ENCODE measurements at places on chromosomes 13 and 19.
A peak's percentile ranks its signal among the peaks of the same experiment; 100 is the strongest.

- DNase-seq = no peak
Observed at GRCh38 chr19:16349551-16350152, 25.0 kb downstream of the KLF2 start.

DNA sequence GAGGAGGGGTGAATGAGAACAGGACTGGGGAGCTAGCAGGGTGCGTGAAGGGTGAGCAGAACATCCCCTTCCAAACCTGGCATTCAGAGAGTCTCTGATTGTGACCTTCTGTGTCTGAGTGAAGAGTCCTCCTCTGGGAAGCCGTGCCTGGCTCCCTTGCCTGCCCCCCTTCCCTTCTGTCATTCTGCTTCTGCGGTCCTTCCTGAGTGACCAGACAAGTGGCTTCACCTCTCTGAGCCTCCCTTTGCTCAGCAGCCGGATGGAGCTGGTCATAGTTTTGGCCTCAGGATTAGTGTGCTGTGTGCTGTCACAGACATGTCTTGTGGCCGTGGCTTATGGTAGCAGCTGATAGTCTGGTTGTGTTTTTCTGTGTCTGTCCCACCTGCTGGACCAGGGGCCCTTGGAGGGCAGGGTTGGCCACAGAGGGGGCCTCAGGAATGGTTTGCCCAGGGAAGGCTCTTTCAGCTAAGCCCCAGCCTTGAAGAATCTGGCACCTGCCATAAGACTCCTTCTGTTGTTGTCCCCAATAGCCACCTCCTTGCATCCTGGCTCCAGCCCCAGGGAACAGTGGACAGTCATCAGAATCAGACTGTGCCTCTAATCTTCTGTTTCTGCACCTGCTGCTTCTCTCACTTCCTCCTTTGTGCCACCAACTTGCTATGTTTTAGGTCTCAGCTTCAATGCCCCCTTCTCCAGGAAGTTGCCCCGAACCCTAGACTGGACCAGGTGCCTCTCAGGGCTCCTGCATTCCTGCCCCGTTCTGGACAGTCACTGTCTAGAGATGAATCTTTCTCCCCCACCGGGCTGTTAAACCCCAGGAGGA, 5.9 kb downstream of the CLPTM1 start:
- DNase-seq = no peak

GRCh38 chr19:1251330-1252220, 3.2 kb downstream of the MIDN start:
- peak; percentile 67 for DNase-seq

DNA sequence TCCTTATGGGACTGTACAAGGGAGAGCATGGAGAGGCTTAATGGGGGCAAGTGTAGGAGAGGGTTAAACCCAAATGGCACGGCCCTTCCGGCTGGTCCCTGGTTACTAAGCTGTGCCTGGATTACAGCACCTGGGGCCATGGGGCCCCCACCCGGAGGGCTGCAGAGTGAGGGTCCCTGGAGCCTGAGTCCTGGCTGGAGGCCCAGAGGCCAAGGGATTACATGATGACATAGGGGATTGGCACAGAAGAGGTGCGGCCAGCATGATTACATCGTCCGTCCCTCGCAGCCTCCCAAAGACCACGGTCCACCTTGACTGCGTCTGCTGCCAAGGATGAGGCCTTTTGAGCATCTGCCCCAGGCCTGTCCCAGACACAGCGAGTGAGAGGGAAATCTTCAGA, 149.4 kb downstream of the URI1 start:
- no peak for DNase-seq

DNA sequence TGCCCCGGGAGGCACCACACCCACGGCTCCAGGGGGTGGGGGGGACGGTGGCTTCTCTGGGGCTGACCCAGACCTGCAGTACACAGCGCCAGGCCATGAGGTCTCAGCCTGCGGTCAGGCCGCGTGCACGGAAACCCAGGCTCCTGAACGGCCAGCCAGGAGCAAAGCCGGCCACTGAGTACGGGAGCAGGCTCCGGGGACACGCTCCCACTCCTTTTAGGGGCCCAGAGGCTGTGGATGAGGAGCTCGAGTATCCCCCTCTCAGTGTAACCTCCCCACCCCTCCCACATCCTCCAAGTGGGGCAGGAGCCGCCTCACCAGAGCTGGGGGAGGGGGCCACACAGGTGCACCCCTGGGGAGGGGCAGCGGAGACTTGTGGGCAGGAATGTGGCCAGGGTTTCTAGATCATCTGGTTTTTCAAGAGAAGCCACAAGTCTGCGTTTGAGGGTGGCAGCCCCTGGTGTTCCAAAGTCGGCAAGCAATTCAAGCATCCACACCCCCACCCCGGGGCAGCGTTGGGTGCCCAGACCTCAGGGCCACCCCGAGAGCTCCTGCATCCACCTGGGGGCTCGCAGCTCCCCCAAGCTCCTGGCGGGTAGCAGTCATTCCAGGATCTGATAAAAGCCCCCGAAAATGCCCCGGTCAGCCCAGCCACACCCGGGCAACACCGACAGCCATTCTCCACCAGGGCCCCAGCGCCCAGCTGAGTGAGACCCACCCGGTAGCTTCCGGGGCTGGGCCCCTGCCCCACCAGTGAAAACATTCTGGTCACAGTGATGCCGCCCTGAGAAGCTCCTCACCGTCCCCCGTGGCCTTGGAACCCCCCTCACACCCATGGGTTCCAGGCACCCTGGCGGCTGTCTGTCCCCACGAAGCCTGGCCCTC, 6.1 kb downstream of the SBNO2 start:
- peak; percentile 56 for DNase-seq

- peak; percentile 30 for DNase-seq
Observed at GRCh38 chr13:27808851-27809550, 16.7 kb downstream of the GSX1 start.

DNA sequence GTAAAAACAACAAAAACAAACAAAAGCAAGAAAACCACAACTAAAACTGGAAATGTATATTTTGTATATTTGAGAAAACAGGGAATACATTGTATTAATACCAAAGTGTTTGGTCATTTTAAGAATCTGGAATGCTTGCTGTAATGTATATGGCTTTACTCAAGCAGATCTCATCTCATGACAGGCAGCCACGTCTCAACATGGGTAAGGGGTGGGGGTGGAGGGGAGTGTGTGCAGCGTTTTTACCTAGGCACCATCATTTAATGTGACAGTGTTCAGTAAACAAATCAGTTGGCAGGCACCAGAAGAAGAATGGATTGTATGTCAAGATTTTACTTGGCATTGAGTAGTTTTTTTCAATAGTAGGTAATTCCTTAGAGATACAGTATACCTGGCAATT, 17.1 kb downstream of the KLF5 start:
- no peak for DNase-seq

- DNase-seq = no peak
Observed at GRCh38 chr19:14553042-14553938, 18.6 kb downstream of the NDUFB7 start.

- no peak for DNase-seq
Observed at GRCh38 chr19:610071-610800, 20.6 kb downstream of the HCN2 start.

- DNase-seq = no peak
Observed at GRCh38 chr19:53703361-53703760, 71.6 kb downstream of the DPRX start.

DNA sequence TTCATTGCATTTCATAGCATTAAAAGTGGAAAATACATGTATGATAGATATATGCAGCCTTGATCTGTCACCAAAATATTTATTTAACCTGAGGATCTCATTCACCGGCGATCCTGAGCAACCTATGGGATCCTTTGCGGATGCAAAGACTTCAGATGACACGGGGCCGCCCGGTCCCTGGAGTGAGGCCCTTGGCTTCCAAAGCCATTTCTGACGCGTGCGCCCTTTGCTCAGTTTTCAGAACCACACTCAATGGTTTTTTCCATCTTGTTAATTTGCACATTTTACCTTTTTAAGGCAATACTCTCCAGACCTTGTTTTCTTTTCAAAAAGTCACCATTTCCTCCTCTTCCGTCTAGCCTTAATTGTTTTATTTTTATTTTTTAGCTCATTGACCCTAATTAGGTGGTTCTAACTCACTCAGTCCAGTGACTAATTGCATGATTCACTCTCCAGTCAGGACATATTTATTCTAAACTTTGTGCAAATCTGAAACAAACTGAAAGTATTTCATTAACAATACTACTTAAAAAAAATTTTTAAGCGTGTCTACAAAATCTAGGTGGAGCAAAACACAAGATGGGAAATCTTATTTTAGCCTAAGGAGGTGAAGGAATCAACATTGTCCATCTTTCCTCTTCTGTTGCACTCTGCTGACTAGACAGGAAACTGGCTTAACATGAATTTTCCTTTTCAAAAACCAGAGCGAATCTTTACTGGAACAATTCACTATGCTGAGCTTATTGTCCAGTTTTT, 47.9 kb downstream of the COL4A1 start:
- DNase-seq = peak; percentile 28

GRCh38 chr13:95447814-95448213, 104.7 kb upstream of the CLDN10 start:
- DNase-seq = peak; percentile 11

DNA sequence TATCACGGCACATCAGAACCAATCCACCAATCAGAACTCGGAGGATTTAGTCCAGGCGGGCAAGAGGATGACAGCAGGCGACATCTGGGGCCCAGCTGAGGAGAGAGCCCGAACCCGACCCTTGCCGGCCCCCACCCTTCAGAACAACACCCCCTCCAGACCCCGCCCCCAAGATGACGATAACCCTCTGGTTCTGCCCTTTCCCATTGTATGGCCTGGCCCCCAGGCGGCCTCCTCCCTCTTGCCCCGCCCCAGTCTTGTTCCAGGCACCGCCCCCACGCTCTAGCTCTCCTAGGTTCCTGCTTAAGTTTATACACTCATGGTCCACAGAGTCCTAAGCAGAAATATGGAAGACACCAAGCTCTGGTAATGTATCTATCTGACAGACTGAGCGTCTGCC, 2.8 kb upstream of the ZNF83 start:
- DNase-seq = no peak

DNA sequence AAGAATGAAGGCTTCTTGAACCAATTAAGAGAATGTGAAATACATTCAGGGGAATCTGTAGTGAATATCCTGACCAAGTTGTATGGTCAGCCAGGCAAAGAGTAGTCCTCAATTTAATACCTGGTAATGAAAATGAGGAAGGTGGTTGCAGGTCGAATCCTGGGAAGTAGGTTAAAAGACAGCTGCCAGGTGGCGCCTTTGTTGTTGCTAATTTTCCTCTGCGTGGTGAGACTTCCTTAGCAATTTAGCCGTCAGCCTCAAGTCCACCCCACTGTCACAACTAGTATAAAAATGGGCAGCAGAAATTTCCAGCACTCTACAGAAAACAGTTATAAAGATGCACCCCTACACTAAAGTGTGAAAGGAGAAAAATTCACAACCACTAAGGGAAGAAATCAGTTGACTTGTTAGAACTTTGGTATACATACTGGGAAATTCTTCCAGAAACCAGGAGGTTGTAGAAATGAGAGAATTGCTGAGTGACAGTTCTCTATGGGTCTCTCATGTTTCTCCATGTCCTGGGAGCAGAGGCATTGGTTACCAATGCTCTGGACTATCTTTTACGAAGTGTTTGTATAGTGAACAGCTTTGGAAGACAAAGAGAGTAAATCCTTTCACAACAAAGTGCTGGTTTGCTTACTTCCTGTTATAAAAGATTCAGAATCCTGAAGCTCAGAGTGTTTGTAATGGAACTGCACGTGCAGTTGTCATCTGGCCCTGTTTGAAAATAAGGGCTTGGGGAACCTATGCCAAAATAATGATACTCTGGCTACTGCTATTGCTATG, 235.9 kb downstream of the NHLRC3 start:
- peak; percentile 18 for DNase-seq

DNA sequence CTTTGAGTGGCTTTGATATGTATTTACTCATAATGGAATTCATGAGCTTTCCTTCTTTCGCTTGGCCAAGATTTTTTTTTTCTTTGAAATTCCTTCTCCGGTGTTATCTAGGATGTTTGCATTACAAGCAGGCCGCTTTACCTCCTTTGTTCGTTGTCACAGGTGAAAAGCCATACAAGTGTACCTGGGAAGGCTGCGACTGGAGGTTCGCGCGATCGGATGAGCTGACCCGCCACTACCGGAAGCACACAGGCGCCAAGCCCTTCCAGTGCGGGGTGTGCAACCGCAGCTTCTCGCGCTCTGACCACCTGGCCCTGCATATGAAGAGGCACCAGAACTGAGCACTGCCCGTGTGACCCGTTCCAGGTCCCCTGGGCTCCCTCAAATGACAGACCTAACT, 16.7 kb downstream of the KLF5 start:
- no peak for DNase-seq

- DNase-seq = no peak
Observed at GRCh38 chr19:41427647-41428480, 690 bp upstream of the B3GNT8 start.

DNA sequence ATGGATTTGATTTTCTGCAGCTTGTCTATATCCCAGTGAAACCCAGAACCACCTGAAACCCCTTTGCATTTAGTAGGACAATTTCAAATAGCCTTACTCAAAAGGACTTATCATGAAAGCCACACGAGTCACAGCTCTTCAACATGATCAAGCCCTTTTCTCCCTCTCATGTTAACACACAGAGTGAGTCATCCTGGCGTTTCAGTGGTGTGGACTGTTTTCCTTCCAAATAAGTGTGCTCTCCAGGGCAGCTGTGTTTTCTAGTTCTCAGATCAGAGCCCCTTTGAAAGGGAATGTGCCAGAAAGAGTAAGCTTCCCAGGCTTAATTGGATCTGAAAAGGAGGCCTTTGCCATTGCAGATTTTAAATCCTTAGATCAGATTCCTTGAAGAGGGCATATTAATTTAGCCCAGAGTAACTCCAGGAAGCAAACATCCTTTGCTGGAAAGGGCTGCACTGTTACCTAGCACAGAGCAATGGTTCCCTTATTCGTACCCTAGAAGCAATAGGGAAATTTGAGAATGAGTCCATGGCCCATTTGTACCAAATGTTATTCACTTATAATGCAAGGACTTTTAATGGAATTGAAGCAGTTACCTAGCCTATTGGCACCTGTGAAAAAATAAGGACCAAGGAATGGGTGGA, 51.3 kb downstream of the ERICH6B start:
- DNase-seq = peak; percentile 58

- no peak for DNase-seq
Observed at GRCh38 chr19:35257113-35257461, 8.3 kb downstream of the LSR start.

DNA sequence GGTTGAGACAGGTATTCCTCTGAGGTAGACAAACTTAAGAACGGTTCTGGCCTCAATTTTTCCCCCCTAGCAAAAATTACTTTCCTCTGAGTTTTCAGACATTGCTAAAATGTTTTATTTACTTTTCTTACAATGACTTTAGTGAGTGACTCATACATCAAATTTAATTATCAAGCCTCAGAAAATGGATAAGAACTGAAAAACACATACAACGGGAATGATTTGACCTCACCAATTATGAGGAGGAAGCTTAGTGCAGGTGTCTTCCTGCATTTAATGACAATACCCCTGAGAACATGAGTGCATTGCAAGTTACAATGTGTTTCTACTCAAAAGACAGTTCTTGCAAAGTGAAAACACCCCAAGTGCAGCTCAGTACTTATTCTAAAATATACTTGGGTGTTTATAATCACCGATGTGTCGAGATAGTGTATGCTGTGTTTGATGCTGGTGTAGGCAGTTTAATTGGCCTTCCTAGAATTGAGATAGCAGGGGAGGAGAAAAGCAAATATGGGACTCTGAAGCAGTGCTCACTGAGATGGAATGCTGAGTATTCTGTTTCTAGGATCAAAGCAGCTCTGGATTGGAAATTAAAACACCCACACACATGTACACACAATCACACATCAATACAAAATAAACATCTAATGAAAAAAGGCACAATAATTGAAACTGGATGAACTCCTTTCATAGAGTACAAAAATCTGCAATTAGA, 189.5 kb upstream of the SLC10A2 start:
- no peak for DNase-seq

GRCh38 chr19:35223862-35224505, 4.6 kb downstream of the FAM187B start:
- DNase-seq = no peak

GRCh38 chr19:55656988-55657747, 2.3 kb downstream of the U2AF2 start:
- DNase-seq = peak; percentile 49
